T-helper 9 cell (primary cell): ENCODE measurements at places on chromosomes 1 and 21.

GRCh38 chr1:94974824-94975223 lies 47.9 kb upstream of the CNN3 start:
- no peak for DNase-seq

GRCh38 chr1:63557365-63557987 lies 34.2 kb downstream of the EFCAB7 start:
- no peak for DNase-seq

GRCh38 chr1:201318504-201319340 lies 35.4 kb downstream of the PKP1 start:
- no peak for DNase-seq

DNA sequence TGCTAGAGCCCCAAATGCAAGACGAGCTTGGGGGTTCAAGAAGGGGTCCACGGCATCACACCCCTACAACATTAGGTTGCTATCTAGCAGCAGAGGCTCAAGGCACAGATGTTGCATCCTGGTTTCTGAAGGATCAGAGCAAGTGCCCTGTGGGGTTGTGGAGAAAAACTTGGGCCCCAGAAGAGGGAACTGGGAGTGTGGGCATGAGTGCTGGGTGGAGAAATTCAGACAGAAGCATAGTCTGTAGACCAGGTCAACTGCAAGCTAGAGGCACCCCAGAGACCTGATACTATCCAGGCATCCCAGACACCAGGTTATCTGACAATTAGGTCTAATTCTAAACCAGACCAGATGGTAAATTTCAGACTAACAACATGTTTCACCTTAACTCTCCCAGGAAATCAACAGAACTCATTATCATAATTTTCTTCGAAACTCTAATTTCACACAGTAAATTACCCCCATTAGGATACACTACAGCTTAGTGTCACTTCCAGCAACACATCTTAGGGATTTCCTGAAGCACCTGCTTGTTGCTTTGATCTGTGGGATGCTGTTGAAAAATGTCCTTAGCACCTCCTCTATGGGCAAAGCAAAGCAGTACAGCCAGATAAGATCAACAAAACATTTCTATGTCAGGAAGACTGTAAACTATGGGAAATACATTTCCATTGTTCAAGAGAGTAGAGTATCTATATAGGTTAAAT lies 179.3 kb downstream of the VAV3 start:
- DNase-seq, result no peak

DNA sequence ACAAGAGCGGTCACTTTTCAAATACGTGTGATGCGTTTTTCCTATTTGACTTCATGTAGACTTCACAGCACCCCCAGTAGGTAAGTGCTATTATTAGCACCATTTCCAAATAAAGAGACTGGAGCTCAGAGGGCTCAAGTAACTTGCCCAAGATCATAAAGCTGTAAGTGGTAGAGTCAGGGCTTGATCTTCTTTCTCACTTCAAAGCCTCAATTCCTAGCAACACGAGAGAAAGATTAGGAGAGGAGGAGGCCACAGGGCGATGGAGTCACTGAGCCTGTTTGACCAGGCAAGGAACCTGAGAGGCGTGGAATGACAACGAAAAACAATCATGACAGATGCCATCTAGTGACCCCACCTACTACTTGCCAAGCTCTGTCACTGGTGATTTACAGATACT lies 181.0 kb downstream of the FOXD2 start:
- no peak for DNase-seq

DNA sequence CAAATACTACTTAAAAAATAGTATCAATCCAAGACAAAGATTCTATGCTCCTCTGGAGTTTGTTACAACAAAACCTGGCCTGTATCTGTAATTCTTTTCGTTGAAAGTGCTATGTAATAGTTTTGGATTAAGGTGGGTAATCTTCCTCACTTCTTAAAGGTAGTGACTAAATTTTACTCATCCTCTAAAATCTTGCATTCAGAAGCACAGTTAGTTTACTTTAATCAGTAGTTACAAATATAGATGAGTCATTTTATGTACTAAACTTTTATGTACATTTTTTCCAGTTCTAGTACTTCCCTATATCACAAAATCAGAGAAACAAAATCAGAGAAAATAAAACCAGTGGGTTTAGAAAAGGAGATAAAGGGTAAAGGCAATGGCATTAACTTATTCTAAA lies 51.3 kb downstream of the ZNHIT6 start:
- no peak for DNase-seq

DNA sequence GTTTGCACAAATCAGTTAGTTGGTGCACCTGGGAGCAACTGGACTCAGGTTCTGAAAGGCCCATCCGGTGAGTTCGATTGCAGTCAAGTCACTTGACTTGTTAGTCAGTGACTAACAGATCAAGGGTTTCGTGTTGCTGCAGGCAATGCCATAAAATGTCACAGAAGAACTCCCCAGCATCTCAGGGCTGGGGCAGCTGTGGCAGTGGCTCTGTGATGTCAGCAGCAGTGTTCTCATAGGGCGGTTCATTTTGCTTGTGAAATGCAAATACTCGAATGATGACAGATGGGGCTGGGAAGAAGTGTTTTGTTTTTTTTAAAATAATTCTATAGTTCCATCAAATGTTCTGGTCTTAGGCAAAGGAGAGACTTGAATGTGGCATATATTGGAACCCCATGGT lies 287.8 kb downstream of the LMX1A start:
- DNase-seq, result no peak
